Central memory CD4-positive, alpha-beta T cell (primary cell): ENCODE measurements at places on chromosomes 7 and 10.

DNA sequence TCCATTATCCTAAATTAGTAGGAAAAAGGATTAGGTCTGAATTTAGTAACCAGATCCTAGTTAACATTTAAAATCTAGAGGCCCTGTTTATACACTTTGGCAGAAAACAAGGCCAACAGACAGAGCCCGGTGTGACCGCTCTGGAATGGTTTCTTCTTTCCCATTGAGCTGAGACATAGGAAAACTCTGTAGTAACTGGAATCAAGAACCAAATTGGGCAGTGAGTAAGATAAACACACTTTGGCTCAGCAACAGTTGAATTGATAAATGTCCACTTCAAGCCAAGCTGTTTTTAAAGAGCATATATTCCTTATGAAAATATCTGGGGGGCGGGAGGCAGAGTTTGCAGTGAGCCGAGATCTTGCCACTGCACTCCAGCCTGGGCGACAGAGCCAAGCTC lies 343.7 kb upstream of the SEMA3A start:
- no peak for DNase-seq

- DNase-seq, result no peak
These were observed 292.5 kb downstream of the HDAC9 start for GRCh38 chr7:18788026-18788425.

DNA sequence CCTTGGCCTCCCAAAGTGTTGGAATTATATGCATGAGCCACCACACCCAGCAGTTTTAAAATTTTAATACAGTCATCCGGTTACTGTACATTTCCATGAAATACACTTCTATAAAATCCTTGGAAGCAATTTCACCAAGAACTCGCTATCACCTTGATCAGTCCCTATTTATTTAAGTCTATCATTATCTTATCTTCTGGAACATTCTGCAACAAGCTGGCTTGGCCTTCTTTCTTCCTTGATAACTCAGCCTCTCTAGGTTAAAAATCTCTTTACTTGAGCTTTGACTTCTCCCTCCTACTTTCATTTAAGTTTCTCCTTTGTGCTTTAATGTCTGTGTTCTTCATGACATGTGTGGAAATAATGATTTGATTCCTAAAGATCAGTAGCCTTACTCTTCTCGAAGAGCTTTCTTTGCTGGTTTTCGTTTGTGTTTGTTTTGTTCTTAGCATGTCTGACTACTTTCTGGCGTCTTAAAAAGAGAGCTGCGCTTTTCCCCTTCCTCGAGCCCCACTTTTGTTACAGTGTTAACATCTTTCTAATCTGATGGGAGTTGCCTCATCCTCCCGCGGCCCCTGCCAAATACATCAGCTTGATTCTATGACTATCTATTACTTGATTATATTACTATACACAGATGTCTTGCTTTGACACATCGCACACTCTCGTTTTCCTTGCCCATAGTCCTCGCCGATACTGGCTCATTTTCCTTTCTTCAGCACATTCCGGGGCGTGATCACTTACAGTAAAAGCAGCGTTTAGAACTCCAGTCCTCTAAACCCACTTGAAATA lies 11.1 kb upstream of the CALML5 start:
- no peak for DNase-seq

GRCh38 chr7:114217026-114217806 lies 197.4 kb upstream of the FOXP2 start:
- no peak for DNase-seq

DNA sequence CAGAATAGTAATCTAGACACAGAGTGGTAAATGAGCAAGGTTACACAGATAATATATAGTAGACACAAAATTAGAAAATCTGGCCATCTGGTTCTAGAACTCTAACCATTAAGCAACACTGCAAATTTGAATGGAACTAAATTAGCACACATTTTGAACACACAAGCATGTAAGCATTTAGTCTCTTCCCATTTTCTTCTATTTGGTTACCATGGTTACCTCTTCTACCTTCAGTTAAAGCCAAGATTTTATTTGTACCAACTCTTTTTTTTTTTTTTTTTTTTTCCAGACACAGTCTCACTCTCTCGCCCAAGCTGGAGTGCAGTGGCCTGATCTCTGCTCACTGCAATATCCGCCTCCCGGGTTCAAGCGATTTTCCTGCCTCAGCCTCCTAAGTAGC lies 790.5 kb downstream of the MAGI2 start:
- no peak for DNase-seq

DNA sequence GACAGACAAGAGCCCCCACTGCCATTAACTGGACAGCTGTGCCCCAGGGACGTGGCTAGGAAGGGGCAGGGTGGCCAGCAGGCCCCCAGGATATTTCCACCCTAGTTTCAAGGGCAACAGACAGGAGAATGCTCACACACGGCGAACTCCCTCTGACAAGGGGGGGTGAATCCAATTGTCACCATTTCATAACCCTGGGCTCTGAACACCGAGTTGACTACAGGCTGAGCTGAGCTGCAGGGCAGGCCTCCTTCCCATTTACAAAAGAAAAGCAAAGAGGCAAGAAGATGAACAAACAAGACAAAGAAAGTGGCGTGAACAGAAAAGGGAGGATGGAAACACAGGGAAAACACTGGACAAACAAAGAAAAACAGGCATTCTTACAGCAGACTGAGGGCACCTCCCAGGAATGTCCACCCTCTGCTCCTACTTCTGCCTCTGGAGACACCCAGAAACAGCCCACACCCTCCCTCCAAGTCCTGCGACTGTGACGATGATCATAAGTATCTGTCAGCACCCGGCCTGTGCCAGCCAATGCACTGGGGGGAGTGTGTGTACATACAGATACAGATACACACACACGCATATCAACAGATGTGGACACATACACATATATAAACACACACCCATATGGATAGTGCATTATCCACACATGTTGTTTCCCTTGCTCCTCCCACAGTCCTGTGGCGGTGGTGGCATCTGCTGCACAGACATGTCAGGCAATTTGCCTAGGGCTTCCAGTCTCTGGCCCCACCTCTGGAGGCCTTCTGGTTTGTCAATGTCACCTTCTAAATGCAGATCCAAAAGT lies 66.2 kb downstream of the FAM53B start:
- DNase-seq, result no peak

GRCh38 chr10:11907914-11908313 lies 84.8 kb downstream of the PROSER2 start:
- no peak for DNase-seq

DNA sequence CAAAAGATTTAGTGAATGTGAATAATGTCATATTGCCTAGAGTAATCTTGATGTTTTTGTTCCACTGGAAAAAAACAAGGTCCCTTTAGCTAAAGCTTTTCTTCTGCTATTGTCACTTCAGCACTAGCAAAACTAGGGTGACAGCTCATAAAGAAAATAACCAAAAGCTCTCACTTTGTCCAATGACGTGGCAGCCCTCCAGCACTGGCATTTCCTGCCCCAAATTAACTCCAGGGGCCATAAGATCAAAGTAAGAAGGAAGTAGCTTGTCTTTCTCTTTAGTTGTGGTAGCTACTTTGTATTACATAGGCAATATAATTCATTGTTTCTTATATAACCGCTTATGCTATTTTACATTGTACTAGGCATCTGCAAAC lies 47.3 kb downstream of the LRRN3 start:
- DNase-seq, result peak; percentile 71
